ENCODE measurements at places on chromosomes 2 and 18. TPM values are rescaled to one million over a fixed set of nuclear protein-coding genes. Genes with fewer than 3 reads are reported as not detected.

The CDK5R2 gene
- 3.1 TPM for total RNA-seq

The NEURL3 gene
- 1.6 TPM for total RNA-seq

The ABCA12 gene
- 0.39 TPM for total RNA-seq

The MAP2 gene
- 0.40 TPM for total RNA-seq

The TEX261 gene
- total RNA-seq, result 73.1 TPM

The MAPK4 gene
- 0.16 TPM for total RNA-seq

The IL1B gene
- total RNA-seq, result 0.40 TPM

The C1GALT1C1L gene
- total RNA-seq, result 2.5 TPM

The TOGARAM2 gene
- 0.17 TPM for total RNA-seq

The DCDC2C gene
- total RNA-seq, result 0.54 TPM

The ABCB11 gene
- total RNA-seq, result not detected

The ACVR1C gene
- total RNA-seq, result 0.06 TPM

Data from A549 treated with RU486 at 1 μM for 4 hours (cell line).